ENCODE measurements at places on chromosomes 4 and X.

GRCh38 chr4:3322059-3322550, 29.3 kb downstream of the RGS12 start:
- DNase-seq: no peak

GRCh38 chrX:50952406-50952805, 41.9 kb downstream of the BMP15 start:
- DNase-seq: no peak

DNA sequence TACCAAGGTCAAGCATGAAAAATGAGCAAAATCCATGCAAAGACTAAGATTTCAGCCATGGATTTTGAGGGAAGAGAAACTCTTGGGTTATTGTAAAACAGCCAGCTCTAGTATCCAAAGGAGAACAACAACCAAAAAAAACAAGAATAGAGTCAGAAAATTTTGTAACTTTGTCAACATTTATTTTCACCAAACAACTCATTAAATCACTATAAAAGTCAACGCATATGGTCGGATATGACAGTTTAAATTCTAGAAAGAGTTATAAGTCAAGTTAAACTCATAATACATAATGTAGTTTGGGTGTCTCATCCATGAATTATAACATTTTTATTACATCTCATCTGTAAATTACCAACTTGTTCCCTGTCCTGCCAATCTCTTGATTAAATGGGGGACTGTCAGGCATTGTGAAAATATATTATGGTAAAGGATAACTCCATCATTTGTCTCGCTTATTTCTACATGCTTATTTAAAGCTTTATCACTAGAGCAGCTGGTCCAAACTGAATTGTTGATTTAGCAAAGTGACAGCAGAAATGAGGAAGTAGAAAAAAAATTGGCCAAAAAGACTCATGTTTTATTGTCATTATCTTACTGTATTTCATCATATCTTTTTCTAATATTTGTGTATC, 224.8 kb upstream of the NOCT start:
- DNase-seq: no peak

DNA sequence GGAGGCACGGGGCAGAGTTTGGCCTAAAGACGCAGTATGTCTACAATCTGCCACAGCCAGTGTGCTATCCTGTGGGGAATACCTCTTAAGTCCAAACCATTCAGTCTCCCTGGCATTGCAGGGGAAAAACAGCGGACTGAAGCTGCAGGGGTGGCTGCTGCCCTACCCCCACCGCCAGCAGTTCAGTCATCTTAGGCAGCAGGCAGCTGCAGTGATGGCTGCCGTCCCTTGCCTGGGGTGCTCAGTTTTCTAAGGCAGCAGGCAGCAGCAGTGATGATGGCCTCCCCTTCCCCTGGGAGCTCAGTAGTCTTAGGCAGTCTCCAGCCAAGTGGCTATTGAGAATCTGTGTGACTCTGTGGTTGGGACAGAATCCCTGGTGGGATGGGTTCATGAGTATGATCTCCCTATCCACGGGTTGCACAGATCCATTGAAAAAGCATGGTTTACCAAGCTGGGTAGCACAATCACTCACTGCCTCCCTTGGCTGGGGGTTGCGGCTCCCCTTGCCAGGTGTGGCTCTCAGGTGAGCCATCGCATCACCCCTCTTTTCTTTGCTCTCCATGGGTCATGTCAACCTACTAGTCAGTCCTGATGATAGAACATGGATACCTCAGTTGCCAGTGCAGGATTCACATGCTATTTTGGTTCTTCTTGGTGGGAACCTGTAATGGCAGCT, 48.9 kb upstream of the GRID2 start:
- DNase-seq: no peak

DNA sequence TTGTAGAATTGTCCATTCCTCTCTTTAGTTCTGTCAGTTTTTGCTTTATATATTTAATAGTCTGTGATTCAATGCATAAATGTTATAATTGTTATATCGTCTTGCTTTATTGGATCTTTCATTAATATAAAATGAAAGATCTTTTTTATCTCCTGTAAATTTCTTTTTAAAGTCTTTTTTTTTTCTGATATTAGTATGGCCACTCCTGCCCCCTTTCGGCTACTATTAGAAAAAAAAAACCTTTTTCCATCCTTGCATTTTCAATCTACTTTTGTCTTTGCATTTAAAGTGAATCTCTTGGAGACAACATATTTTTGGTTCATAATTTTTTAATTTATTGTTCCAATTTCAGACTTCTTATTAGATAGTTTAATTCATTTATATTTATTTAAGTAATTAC, 677.4 kb upstream of the NDST4 start:
- DNase-seq: no peak
